ENCODE measurements at places on chromosomes 3 and 15.

DNA sequence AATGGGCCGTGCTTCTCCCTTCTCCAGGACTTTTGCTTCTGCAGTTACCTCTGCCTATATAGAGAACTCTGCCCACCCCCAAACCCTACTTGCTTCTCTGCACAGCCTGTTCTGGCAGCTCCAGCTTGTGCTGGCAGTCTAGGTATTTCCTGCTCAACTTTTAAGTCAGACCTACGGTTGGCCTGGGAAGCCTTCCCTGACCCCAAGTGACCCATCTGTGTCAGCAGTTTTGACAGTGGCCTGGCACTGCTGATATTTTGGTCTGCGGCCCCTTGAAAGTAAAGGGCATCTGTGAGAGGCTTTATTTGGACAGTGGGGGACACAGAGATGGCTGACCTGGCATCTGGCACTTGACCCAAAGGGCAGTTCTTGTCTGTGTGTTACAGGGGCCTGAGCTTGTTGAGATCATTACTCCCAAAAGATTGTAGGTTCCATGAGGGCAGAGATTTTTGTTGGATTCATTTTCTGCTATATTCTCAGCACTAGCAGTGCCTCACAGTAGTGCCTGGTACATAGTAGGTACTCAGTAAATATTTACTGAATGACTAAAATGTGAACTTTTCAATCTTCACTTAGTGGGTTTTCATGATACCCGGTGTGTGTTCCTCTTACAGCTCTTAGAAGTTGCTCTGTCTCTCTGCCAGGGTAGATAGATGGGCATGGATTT lies 55.2 kb upstream of the TRAK1 start:
- no peak for DNase-seq

- no peak for DNase-seq
These were observed 600.8 kb downstream of the FOXP1 start for GRCh38 chr3:70982700-70983140.

DNA sequence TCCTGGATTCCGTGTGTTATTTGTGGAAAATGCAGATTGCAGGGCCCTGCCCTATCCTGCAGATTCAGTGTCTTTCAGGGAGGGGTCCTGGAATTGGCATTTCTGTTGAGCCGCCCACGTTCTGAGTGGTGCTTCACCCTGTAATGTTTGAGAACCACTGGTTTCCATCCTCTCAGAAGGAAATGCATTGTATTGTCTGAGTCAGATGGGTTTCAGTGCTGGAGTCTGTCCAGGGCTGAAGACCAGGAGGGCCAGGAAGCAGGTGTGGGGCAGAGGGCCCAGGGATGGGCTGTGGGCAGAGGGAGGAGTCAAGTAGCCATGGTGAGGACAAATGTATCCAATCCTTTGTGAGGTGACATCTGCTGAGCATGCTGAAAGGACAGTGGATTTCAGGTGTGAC lies 123.8 kb downstream of the SV2B start:
- DNase-seq = no peak

- DNase-seq = no peak
These were observed 2.2 kb upstream of the HES1 start for GRCh38 chr3:194133661-194134230.

DNA sequence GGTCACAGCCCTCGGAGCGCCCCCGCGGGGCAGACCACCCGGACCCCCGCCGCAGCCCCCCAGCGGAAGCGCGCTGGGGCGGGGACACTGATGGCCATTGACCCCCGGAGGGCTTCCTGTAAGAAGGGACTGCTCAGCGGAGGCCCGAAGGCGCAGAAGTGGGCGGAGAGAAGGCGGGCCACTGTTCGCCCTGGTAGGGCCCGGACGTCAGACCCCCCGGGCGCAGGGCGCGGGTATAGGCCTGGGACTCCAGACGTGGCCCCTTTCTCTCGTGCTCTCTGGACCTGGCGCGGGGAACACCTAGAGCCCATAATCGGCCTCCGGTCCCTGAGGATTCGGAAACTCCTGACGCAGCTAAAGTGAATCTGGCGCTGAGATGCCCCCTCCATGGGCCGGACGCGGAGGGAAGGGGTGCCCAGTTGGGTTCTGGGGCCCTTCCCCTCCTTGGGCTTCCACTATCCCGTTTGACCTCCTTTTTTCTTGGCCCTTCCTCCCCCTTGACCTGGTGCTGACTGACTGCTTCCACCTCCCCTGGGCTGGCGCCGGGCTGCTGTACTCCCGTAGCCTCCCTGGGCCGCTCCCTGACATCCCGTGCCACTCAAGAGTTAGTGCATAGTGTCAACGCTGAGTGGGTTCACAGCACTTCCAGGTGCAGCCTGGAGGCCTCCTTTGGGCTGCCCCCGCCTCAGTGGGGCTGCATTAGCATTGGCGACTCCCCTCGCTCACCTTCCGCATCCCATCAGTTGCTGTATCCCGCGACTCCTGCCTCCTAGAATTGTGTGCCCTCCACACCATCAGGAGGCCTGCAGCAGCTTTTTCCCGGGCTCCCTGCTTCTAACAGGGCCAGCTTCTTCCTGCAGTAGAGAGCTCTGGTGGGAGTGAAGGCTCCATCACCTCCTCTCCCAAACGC lies 694 bp downstream of the ABTB1 start:
- DNase-seq = peak; percentile 29

GRCh38 chr15:101558221-101558941 lies 68.9 kb upstream of the PCSK6 start:
- no peak for DNase-seq

GRCh38 chr3:136617198-136617597 lies 135.0 kb downstream of the STAG1 start:
- DNase-seq = no peak

DNA sequence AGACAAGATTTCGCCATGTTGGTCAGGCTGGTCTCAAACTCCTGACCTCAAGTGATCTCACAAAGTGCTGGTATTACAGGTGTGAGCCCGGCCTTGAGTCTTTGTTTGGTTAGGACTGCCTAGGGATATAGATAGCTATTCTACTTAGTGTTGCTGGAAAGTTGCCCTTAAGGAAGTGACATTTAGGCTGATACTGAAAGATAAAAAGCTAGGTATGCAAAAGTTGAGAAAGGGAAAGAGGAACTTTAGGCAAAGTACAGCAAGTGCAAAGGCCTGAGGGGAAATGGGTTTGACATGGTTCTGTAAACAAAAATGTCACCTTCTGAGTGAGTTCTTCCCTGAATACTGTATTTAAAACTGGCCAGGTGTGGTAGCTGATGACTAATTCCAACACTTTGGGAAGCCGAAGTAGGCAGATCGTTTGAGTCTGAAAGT lies 111.5 kb downstream of the ZNF609 start:
- DNase-seq = peak; percentile 76

DNA sequence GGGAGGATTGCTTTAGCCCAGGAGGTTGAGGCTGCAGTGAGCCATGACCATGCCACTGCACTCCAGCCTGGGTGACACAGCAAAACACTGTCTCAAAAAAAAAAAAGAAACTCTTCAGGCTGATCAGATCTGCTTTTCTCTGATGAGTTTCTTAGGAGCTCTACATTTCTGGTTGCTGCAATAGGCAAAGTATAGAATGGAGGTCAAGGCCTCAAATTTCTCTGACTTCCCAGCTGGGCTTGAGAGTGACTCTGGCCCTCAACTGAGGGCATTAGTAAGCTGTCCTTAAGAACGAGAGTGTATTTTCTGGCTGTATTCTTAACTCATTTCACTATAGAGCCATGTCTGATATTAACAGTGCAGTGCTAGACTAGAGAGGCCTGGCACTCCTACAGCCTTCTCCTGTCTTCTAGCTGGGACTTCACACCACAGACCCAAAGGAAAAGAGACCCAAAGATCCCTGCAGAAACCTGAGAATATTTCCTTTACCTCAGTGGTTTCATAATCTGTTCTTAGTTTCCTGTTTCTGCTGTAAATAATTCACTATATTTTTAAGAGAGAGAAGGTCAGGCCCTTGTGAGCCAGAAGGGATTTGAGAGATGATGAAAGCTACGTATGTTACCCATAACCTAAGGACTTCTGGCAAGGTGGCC lies 2.0 kb upstream of the NR1I2 start:
- no peak for DNase-seq

DNA sequence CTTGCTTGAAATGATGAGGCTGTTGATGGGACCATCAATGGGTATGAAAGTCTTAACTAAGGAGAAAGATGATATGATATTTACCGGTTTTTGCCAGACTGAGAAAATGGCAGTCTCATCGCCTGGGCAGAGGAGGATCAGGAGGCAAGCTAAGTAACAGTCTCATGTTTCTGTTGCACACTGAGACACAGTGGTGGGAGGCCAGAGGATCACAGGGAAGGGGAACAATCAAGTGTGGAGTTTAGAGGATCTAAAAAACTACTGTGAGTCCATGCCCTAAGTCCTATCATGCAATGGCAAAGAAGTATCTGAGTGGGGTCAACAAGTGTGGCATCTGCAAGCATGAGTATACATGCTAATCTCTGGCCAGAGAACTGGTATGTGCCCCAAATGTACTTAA lies 62.2 kb downstream of the SUMF1 start:
- DNase-seq = no peak

DNA sequence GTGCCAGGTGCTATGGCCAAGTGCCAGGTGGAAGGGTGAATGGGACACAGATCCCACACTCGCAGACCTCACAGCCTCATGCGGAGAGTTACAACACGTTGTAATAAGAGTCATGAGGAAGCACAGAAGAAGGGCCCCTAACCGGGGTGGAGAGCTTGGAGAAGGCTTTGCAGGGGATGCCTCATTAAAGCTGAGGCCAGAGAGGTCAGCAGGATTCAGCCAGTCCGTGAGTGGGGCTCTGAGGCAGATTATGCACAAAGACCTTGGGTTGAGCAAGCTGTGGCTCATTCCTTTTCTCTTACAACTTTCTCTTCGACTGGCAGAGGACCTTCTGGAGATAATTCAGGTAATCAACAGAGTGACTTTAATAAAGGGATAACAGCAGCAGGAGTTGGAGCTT lies 65.3 kb upstream of the SNRK start:
- no peak for DNase-seq
